ENCODE measurements at places on chromosomes 2 and 18.
A peak's percentile ranks its signal among the peaks of the same experiment; 100 is the strongest.

GRCh38 chr2:241509155-241509784 lies 886 bp upstream of the STK25 start:
- no peak for DNase-seq

DNA sequence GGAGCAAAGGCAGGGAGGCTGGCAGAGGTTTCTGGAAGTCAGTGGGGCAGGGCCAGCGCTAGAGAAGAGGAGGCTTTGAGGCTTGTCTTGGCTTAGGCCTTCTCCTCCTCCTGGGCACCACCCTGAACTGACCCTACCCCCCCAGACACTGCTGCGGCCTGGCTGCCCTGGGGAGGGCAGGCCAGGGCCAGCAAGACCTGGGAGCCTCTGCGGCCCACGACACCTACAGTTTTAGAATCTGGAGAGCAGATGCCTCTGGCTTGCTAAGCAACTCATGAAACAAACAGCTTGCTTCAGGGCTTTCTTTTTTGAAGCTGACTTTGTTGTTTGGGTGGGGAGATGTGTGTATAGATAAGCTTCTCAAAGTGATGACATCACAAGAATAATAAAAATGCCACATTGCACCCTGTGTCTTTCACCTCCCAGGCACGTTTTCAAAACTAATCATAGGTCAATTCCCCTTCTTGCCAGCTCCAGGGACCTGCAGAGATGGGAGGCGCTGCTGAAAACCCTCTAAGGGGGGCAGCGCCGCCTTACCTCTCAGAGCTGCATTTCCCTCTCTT lies 46.2 kb upstream of the SMAD7 start:
- peak; percentile 87 for DNase-seq

DNA sequence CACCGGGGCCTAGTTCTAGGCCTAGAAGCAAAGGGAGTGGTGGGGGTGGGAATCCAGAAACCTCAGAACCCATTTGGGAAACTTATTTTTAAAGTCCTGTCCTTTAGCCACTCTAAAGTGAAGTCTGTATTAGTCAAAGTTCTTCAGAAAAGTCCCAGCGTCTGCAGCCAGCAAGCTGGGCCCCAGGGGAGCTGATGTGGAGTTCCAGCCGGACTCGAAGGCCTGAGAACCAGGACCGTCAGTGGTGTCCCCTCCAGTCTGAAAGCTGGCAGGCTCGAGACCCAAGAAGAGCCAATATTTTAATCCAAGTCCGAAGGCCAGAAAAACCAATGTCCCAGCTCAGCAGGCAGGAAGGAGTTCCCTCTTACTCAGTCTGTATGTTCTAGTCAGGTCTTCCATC lies 32.4 kb downstream of the ID2 start:
- DNase-seq = no peak

DNA sequence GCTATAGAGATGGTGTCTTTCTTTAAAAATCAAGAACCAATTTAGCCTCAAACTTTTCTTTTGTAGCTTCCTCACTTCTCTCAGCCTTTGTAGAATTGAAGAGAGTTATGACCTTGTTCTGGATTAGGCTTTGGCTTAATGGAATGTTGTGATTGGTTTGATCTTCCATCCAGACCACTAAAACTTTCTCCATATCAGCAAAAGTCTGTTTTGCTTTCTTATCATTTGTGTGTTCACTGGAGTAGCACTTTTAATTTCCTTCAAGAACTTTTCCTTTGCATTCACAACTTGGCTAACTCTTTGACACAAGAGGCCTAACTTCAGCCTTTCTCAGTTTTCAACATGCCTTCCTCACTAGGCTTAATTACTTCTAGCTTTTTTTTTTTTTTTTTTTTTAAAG lies 193.1 kb downstream of the ACOXL start:
- DNase-seq = no peak

DNA sequence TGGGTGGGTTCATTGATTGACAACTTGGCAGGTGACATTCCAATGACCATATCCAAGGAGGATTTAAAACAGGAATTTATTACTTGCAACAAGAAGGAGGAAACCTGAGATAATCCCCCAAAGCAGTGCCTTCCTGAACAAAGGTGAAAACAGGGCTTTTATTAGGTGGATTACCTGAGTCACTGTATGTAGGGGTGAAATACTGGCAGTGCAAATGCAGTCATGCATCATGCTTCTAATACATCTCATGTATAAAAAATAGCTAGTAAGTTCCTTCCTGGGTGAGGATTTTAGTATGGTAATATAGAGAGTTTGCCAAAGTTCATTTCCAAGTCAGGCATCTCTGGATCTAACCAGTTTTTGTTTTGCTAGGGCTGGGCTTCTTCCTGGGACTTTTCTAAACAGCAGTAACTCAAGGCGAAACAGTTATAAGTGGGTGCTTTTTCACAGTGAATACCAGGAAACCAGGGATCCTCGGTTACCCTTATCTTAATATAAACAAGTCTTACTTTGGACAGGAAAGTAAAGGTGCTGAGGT lies 583.4 kb upstream of the LRRTM1 start:
- DNase-seq = no peak
